ENCODE measurements at places on chromosomes 7 and 10.

GRCh38 chr10:131027256-131027655, 284.3 kb downstream of the TCERG1L start:
- DNase-seq: no peak

- DNase-seq: no peak
Observed at GRCh38 chr10:79071396-79071923, 2.7 kb downstream of the ZMIZ1 start.

GRCh38 chr10:126387931-126388911, at the start of gene ADAM12:
Gene ADAM12 (minus strand): TSS chr10:126388477. CDS start chr10:126388145, 332 bp downstream.
- no peak for DNase-seq

DNA sequence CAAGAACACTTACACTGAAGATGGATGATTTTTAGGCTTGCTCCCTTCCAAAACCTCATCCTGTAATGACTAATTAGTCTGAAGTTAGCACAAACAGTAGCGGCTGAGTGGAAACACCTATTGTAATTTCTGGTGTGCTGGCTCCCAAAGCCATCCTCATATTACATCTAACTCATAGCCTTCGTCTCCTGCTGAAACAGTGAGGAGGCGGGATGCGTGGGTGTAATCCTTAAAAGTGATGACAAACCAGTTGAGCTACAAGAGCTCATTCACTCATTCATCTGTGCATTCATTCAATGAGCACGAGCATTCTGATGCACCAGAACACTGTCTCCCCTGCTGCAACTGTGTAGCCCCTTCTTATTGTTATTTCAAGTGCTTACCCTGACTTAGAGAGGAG, 235.3 kb downstream of the CALN1 start:
- no peak for DNase-seq

DNA sequence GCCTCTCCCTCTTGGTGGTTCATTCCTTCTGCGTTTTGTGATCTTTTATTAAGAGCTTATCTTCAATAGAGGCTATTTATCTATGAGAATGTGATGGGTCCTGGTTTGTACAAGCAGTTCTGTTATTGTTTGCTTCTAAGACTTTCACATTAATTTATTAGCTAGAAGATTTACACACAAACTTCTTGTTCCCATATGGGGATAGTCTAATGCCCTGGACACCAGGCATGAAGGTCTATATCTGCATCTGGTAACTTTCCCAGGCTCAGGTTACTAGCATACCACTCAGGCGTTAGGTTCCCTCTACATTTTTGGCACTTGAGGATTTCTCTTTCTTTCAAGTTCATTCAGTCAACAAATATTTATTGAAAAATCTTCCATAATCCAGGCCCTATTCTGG, 7.7 kb downstream of the XPNPEP1 start:
- no peak for DNase-seq

DNA sequence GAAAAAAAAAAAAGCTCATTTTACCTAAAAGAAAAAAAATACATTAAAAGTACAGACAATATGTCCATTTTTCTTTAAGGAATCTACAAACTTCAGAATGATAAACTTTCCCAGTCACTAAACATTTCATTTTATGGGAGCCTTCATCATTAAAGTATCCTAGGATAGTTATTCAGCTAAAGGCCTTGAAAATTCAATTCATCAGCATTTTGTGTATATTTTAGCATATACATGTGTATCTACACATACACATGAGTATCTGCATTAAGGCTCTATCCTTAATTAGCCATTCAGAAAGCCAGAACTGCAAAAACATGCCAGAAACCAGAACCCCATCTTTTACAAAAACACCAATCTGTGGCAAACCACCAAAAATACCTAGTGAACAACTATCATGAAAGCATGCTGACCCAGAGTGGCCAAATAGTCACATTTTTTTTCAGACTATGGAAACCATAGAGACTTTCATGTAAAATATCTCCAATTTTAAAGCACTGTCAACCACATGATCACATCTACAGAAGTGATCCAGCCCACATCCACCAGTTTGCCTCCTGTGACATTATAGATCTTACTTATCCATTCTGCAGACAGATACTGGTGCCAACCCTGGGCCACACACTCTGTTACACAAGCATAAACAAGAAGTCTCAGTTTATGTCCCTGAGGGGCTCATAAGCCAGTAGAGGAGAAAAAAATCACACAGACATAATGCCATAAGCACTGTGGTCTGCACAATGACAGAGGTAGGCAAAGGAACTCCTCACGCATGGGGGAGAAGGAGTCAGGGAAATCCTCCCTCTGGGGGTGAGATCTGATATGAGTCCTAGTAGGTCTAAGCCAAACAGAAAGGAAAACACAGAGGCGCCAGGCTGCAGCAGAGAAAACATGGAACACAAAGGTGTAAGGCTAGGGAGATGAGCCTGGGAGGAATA, 79.2 kb downstream of the SRPK2 start:
- peak; percentile 30 for DNase-seq

GRCh38 chr10:92719991-92720830, 30.5 kb downstream of the HHEX start:
- DNase-seq: no peak

DNA sequence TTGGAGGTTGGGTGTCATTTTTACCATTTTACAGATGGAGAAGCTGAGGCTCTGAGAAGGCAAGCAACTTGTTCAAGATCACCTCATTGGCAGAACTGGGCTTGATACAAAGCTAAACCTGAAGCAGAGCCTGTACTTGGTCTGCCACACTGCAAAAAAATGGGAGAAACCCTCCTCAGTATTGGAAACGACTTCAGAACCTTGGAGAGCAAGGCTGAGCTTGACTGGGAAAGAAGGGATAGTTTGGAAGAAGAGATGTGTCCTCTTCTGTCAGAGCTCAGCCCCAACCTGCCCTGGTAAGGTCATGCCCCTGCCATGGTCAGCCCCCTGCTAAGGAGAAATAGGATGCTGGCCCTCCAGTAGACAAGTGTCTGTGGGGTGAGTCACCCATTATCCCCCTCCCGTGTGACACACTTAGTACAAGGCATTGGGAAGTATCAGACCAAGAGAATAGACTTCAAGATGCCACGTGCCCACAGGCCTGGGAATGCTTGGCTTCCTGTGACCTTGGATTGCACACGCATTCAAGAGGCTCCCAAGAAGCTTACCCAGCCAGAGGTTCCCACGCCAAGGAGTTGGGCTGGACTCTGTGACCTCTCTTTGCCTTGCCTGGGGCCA, 56.2 kb upstream of the SMNDC1 start:
- DNase-seq: no peak

DNA sequence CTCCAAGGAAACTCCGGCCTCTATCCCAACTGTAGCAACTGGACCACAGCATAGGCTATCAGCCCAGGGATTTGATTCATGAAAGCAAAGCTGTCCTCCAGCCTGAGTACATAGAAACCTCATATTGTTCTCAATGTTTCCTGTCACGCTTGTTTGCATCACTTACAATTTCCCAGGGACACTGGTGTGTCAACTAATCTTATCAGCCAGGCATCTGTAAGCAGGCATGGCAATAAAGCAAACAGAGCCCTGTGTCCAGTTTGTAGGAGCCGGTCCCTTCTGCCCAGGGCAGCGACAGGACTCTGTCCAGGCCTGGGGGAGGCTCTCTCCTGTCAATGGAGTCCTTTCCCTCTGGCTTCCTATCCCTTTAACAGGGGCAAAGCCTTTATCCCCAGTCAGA, 23.0 kb upstream of the CDHR3 start:
- no peak for DNase-seq

GRCh38 chr7:149414745-149415390, 46.0 kb downstream of the ZNF777 start:
- peak; percentile 68 for DNase-seq

GRCh38 chr7:151051108-151051507, 2.8 kb downstream of the ASIC3 start:
- peak; percentile 46 for DNase-seq

- no peak for DNase-seq
Observed at GRCh38 chr10:95445223-95445836, 115.8 kb downstream of the SORBS1 start.

- no peak for DNase-seq
Observed at GRCh38 chr7:155702616-155703015, 58.2 kb downstream of the RBM33 start.

GRCh38 chr7:131014906-131015656, 281.1 kb upstream of the KLF14 start:
- DNase-seq: no peak

DNA sequence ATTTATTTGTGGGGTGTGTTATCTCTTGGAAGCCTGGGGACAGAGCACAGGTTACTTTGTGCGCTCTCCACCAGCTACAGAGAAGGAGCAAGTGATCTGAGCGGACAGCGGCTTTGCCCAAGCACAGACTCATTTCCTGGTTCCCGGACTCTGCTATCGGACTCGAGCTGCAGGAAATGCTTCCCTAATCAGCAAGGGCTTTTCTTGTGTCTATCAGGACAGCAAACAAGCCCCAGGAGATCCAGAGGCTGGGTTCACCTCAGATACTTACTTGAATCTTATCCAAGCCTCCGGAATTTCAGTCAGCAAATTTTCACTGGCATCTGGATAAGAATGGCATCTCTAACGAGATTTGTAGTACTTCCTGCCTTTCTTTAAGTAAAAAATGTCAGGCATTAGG, 27.8 kb downstream of the MRC1 start:
- no peak for DNase-seq

GRCh38 chr10:20369863-20370736, 527.0 kb downstream of the NEBL start:
- no peak for DNase-seq

DNA sequence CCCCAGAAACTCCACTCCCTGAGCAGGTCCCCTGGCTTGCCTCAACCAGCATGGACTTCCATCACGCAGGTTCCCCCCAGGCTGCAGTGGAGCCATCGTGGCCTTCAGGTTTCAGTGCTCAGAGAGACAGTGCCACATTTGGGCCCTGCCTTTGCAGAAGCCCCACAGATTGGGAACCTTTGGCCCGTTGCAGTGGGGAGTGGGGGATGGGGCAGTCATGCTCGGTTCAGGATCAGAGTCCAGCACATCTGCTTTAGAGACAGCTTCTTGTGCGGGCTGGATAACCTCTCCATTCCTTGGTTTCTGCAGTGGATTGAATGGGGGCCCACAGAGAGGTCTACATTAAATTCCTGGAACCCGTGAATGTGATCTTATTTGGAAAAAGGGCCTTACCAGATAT, 183.9 kb downstream of the EBF3 start:
- DNase-seq: no peak

- DNase-seq: no peak
Observed at GRCh38 chr7:153406486-153406872, 645.7 kb upstream of the DPP6 start.

GRCh38 chr7:45709168-45710042, 135.2 kb downstream of the ADCY1 start:
- DNase-seq: no peak

GRCh38 chr7:6691609-6692106, 15.1 kb downstream of the ZNF12 start:
- DNase-seq: no peak

DNA sequence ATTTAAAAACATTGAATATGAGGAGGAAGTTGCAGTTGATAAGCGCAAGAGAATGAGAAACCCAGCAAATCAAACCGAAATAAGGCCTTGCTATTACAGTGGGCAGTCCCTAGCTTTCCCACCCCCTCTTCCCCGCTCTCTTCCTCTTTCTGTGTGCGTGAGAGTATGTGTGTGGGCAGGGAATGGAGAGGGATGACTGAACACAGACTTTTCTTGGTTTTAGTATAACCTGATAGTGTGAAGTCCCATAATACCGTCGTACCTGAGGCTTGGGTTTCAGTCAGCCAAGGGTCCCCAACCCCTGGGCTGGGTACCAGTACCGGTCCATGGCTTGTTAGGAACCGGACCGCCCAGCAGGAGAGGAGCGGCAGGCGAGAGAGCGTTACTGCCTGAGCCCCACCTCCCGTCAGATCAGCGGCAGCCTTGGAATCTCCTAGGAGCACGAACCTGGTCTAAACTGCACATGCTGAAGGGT, 255.3 kb downstream of the CELF2 start:
- no peak for DNase-seq

- no peak for DNase-seq
Observed at GRCh38 chr10:114479307-114479706, 75.0 kb upstream of the AFAP1L2 start.

GRCh38 chr10:132534391-132535064, 3.1 kb upstream of the INPP5A start:
- no peak for DNase-seq

GRCh38 chr7:18762189-18762588, 266.6 kb downstream of the HDAC9 start:
- DNase-seq: no peak

- peak; percentile 26 for DNase-seq
Observed at GRCh38 chr10:97543025-97543546, 29.5 kb upstream of the ANKRD2 start.

DNA sequence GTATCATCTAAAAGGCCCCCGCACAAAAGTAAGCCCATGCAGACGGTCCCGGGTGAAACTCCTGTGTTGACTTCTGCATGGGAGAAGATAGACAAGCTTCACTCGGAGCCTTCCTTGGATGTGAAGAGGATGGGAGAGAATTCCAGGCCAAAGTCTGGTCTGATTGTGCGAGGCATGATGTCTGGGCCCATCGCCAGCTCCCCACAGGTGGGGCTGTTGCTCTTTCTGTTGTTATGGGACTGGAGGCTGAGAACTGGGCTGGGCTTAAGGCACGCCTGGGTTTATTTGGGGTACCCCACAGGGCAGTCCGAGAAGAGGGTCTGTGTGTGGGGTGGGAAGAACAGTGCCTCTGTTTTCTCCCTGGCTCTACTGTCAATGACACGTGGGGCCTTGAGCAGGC, 14.6 kb downstream of the MINDY4 start:
- DNase-seq: no peak

GRCh38 chr10:73251683-73252444, 580 bp downstream of the MRPS16 start:
- no peak for DNase-seq

GRCh38 chr7:78760620-78761355, 692.7 kb downstream of the MAGI2 start:
- DNase-seq: no peak

DNA sequence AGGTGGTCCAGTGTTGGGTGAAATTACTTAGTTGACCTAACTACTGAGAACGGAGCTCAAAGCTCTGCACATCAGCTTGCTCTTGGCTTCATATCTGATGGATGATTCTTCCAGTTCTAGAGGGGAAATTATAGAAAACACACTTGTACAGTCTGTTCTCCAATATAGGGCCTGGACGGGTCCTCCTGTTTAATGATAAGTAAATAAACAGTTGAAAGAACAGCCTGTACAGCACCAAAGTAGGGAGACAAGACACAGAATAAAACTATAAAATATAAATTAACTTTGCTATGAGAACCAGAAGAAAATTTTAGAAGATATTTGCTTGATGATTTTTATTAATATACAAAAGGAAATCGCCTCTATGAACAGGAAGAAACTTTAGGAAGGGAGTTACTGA, 271.7 kb downstream of the STK31 start:
- DNase-seq: no peak
